ENCODE measurements at places on chromosomes 1 and 21. TPM values are rescaled to one million over a fixed set of nuclear protein-coding genes. Genes with fewer than 3 reads are reported as not detected.
A peak's percentile ranks its signal among the peaks of the same experiment; 100 is the strongest.

The KCNJ9 gene
- total RNA-seq = not detected

The CLCA1 gene
- total RNA-seq = not detected

The IFNLR1 gene
- total RNA-seq = 5.3 TPM

The FAM72A gene
- total RNA-seq = 29.1 TPM

The CLCA4 gene
- total RNA-seq = not detected

The TMEM167B gene
- 29.2 TPM for total RNA-seq

DNA sequence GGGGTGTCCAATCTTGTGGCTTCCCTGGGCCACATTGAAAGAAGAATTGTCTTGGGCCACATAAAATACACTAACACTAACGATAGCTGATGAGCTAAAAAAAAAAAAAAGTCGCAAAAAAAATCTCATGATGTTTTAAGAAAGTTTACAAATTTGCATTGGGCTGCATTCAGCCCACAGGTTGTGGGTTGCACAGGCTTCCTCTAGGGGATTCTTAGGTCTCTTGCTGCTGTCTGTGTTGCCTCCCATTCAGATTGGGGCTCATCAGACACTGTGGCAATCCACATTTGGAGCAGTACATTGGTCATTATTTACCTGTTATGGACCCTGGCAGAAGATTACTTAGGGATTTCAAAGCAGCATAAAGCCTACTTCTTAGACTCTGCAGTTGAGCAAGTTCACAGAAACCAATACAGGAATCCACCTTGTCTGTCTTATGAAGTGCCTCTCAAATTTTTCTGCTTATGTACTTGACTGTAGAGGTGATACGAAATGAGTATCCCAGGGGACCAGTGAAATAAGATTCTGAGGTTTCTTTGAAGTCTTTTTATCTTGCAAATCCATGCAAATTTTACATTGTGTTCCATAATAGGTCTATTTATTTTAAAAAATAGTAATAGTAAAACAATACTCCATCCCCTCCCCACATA, 205.5 kb downstream of the RPS6KC1 start:
- H3K36me3 ChIP-seq = no peaks in the 10 kb centered on the region
- no peak for DNase-seq
- no peaks in the 10 kb centered on the region for H3K27me3 ChIP-seq
- H3K27ac ChIP-seq = no peak overlapping the region
- no peaks in the 10 kb centered on the region for H3K4me1 ChIP-seq

GRCh38 chr1:74356493-74356892, 121.3 kb downstream of the TNNI3K start:
- H3K27ac ChIP-seq = no peak overlapping the region
- no peak for DNase-seq
- no peaks in the 10 kb centered on the region for H3K36me3 ChIP-seq

DNA sequence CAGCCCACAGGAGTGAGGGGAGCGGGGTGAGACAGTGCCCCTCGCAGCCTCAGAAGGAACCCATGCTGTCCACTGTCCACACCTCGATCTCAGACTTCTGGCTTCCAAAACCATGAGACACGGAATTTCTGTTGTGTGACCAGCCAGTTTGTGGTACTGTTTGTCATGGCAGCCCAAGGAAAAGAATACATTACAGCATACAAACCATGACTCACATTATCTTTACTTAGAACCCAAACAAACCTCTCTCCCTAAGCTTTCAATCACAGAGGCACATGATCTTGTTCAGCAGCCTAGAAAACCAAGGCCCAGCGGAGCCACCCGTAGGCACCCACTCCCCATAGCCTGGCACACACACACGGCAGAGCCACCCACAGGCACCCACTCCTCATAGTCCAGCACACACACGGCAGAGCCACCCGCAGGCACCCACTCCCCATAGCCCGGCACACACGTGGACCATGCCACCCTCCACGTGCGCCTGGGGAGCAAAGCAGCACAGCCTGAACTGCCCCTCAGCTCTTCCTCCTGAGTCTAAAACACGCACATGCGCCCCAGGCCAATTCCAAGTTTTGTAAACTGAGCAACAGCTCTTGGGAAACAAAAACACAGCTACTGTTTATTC, 458 bp upstream of the KRTAP10-4 start:
- H3K4me1 ChIP-seq = no peaks in the 10 kb centered on the region
- peaks cover 3% of the 10 kb centered on the region for H3K27me3 ChIP-seq
- H3K36me3 ChIP-seq = peaks cover 4% of the 10 kb centered on the region
- no peak overlapping the region for H3K27ac ChIP-seq
- DNase-seq = no peak

- H3K27ac ChIP-seq = no peak overlapping the region
- no peak for DNase-seq
- H3K36me3 ChIP-seq = no peaks in the 10 kb centered on the region
- H3K27me3 ChIP-seq = peaks cover 3% of the 10 kb centered on the region
- no peak overlapping the region for H3K4me3 ChIP-seq
- no peaks in the 10 kb centered on the region for H3K4me1 ChIP-seq
Measured at GRCh38 chr1:67937010-67937409, 103.7 kb upstream of the GNG12 start.

- H3K27ac ChIP-seq = no peak overlapping the region
- H3K4me3 ChIP-seq = no peak overlapping the region
- no peaks in the 10 kb centered on the region for H3K36me3 ChIP-seq
- DNase-seq = no peak
- H3K27me3 ChIP-seq = peaks cover 8% of the 10 kb centered on the region
- H3K4me1 ChIP-seq = no peaks in the 10 kb centered on the region
Measured at GRCh38 chr1:198361237-198361767, 179.2 kb downstream of the ATP6V1G3 start.

- no peaks in the 10 kb centered on the region for H3K27me3 ChIP-seq
- H3K36me3 ChIP-seq = peaks cover 32% of the 10 kb centered on the region
- H3K27ac ChIP-seq = peak overlapping the region; percentile 74
- peak overlapping the region; percentile 7 for H3K4me3 ChIP-seq
Measured at GRCh38 chr1:92465256-92465647, 21.5 kb downstream of the GFI1 start.

GRCh38 chr1:112605633-112606327, 13.2 kb downstream of the ST7L start:
- H3K27ac ChIP-seq = peak overlapping the region; percentile 67
- peaks cover 12% of the 10 kb centered on the region for H3K4me1 ChIP-seq
- peaks cover 35% of the 10 kb centered on the region for H3K36me3 ChIP-seq
- DNase-seq = no peak
- no peaks in the 10 kb centered on the region for H3K27me3 ChIP-seq
- no peak overlapping the region for H3K4me3 ChIP-seq
